ENCODE measurements at places on chromosomes 16 and 17.

DNA sequence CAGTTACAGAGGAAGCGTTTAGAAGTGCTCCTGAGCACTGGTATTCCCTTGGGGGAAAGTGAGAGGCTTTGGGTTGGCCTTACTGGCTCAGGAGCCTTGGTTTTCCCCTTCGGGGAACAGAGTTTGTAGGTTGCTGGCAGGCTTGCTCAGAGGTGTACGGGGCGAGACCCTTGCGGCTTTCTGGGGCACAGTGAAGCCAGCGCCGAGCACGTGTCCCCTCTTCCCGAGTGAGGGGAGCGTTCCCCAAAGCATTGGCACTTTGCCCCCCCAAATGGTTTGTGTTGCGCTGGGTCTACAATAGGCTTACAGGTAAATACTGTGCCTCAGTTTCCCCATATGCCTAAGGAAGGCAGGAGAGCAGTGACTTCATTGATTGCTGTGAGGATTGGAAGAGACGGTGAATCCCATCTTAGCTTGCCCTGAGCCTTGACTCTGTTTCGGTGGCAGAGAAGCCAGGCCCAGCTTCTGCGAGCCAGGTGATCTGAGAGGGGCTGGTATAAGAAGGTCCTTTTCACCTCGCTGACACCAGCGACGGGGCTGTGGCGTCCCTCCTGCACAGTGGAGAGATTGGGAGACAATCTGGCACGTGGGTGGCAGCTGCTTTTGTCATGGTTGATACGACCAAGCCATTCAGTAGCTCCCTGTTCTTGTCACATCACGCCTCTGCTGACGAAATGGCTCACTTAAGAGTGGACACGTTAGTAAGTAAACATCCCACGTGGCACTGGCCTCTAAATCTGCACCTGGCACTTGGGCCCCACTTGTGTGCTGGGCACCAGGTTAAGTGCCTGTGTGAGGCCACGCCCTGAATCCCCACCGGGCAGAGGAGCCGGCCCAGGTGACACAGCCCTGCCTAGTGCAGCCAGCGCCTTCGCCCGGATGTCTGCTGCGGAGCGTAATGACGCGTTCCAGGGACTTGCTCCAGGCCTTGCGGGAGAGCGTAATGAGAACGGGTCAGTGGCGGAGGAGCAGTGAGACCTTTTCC, 55.0 kb downstream of the MEAK7 start:
- no peak for DNase-seq

DNA sequence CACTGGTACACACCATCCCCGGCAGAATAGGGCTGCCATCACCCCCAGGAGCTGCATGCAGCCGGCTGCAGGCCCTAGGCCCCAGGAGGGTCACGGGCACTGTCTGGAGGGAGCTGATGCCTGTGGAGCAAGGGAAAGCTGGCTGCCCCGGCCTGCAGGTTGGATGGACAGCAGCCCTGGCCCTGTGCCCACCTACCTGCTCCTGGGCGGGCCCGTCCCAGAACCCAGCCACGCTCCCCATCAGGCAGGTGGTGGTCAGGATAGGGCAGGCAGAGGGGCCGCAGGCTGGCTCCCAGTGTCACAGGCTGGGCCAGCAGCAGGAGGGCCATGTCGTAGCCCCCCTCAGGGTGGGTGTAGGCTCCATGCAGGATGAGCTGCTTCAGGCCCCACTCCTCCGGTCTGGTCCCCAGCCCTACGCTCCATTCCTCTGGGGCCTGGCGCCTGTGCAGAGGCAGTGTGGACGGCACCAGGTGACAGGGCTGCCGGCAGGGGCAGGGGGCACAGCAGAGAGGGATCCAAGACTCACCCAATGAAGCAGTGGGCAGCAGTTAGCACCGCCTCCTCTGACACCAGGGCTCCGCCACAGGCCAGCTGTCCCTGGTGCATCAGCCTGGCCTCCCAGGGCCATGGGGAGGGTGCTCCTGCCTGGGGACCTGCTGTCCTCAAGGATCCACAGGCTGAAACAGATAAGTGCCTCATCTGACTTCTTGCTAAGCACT, 4.0 kb downstream of the PRSS53 start:
- no peak for DNase-seq

DNA sequence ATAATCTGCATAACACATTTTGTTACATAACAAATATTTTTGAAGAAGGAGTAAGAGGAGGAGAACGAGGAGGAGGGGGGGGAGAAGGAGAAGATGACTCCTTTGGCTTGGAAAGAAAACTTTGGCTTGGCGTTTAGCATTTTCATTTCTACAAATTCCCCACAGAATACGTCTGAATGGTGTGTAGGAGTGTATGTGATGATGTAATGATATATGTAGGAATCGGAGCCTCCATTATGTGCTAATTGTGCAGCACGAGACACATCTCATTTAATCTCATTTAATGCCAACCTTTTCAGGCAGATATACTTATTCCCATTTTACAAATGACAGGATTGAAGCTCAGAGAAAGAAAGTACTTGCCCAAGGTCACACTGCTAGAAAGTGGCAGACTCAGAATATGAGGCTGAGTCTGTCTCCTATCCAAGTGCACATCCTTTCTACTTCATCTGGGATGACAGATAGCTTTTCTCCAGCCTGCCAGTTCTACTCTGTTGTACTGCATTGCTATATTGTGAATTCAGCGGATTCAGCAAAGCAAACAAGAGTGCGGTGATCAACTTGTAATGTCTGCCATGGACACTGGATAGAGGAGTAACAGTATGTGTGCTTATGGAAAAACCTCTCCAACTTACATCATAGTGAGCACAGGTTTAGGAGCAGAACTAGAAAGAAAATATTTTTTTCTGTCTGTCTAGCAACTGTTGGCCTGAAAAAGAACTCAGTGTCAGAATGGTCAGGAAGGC, 10.4 kb upstream of the SLC47A2 start:
- DNase-seq = no peak

DNA sequence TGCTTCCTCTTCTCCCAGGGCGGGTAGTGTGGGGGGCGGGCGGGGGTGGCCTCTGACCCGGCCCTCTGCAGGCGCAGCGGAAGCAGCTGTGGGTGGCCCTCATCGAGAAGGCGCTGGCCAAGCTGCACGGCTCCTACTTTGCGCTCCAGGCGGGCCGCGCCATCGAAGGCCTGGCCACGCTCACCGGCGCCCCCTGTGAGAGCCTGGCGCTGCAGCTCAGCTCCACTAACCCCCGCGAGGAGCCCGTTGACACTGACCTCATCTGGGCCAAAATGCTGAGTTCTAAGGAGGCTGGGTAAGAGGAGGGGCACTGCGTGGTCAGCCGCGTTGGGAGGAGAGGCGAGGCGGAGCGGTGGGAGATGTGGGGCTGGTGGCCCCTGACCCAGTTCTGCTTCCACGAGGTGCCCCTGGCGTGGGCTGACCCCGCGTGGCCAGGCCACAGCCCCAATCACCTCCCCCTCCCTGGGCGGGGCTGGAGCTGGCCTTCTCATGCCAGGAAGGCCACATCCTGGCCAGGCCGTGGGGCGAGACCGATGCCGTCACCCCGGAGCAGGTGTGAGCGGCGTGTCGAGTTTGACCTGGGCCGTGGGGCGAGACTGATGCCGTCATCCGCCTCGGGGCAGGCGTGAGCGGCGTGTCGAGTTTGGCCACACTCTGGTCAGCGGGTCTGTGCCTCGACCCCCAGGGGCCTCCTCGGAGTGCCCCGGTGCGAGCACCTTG, 10.5 kb upstream of the PRR35 start:
- no peak for DNase-seq

DNA sequence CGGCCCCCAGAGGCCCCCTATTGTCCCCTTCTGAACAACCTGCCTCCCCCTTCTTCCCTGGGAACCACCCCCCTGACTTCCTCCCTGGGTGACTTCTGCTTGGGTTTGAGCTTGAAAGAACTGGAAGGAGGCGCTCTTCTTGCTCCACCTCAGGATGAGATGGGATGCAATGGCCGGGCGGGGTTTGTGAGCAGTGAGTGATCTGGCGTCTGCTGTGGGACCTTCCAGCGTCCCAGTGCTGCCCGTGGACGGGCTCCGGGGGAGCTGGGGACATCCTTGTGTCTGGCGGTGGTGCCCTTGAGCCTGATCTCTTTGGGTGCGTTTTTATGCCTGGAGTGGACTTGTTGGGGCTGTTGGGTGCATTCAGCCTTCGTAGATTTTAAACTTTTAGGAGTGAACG, 11.6 kb downstream of the MGRN1 start:
- DNase-seq = no peak

GRCh38 chr16:7400117-7400890, 67.7 kb downstream of the RBFOX1 start:
- DNase-seq = no peak

DNA sequence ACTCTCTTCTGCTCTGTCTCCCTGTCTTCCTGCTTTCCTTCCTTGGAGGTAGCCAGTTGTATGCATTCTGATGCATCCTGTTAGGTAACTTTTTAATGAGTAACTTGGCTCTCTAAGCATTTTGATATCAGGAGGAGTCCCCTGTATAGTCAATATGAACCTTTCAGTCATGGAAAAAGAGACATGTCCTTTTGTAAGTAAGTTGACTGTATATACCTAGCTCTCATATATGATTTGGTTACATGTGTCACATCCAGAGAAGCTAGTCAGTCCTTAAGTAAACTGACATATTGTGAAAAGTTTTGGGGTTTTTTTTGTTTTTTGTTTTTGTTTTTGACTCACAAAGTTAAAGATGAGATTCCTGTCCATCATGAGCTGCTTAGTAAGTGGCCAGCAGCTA, 18.8 kb downstream of the UTP18 start:
- DNase-seq = no peak

- DNase-seq = no peak
These were observed 90.3 kb downstream of the KATNIP start for GRCh38 chr16:27640277-27640600.

DNA sequence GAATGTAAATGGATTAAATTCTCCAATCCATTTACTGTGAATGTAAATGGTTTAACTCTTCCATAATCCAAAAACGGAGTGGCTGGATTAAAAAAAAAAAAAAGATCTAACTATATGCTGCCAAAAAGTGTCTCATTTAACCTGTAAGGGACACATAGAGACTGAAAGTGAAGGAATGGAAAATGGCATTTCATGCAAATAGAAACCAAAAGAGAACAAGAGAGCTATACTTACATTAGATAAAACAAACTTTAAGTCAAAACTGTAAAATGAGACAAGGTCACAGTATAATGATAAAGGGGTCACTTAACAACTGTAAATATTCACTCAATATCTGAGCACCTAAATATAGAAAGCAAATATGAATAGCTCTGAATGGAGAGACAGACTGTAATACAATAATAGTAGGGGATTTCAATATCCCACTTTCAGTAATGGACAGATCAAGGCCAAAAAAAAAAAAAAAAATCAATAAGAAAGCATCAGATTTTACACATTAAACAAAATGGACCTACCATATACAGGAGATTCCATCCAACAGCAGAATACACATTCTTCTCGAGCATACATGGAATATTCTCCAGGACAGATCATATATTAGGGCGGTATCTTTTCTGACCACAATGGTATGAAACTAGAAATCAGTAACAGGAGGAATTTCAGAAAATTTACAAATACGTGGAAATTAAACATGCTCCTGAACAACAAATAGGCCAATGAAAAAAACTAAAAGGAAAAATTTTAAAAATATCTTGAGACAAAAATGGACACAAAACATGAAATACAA, 36.4 kb downstream of the CDR2 start:
- no peak for DNase-seq

DNA sequence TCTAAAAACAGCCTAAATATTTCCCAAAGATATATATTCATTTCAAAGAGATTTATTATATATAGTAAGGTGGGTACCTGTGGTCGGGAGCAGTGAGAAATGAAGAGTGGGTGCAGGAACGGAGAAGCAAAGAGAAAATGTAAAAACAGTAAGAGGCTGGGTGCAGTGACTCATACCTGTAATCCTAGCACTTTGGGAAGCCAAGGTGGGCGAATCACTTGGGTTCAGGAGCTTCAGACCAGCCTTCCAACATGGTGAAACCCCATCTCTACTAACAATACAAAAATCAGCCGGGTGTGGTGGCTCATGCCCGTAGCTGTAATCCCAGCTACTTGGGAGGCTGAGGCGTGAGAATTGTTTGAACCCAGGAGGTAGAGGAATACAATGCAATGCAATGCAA, 257.1 kb downstream of the BCAS3 start:
- DNase-seq = no peak

DNA sequence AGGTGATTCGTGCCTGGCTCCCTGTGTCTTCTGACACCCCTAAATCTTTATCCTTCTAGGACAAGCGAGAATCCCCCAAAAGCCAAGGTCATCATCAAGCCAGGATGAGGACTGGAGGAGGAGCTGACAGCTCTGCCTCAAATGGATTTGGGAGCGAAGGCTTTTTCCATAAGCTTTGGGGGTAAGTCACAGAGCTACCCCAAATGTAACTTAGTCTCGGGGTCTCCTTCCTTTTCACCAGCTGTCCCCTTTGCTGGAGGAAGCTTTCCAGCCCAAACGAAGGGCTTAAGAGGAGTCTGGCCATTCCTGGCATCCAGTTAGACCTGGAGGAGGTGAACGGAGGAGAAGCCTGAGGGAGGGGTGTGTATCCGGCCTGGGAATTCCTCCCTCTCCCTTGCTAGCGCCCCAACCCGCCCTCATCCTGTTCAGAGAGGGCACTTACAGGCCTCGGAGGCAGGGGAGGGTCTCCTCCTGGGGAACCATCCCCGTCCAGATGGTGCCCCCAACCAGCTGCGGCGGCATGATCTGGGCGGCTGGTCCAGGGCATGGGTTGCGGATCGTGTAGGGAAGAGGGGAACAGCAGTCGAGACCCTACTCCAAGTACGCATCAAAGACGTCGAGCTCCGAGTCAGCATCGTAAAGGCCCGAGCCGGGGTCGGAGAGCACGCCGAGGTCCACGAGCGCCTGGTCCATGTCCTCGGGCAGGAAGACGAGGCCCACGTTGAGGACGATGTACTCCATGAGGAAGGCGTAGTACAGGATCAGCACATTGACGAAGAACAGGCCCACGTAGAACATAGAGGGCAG, 938 bp downstream of the DEXI start:
- DNase-seq = no peak

- no peak for DNase-seq
These were observed 274.2 kb upstream of the ERCC4 start for GRCh38 chr16:13645601-13646245.

- DNase-seq = no peak
These were observed 126.1 kb upstream of the NUDT7 start for GRCh38 chr16:77596261-77596660.

GRCh38 chr17:22570144-22570845, 878.0 kb downstream of the KCNJ18 start:
- no peak for DNase-seq

- no peak for DNase-seq
These were observed 52.6 kb downstream of the RNF213 start for GRCh38 chr17:80313160-80313829.

Measured in stimulated activated CD8-positive, alpha-beta memory T cell treated with anti-CD3 and anti-CD28 coated beads, Interleukin-15, amount 100 ng/mL, for 4 hours (primary cell).